IPS DF 19.7 (cell line): ENCODE measurements at places on chromosomes 2 and 18.

- DNase-seq: no peak
Observed at GRCh38 chr18:36931106-36931505, 102.2 kb downstream of the KIAA1328 start.

DNA sequence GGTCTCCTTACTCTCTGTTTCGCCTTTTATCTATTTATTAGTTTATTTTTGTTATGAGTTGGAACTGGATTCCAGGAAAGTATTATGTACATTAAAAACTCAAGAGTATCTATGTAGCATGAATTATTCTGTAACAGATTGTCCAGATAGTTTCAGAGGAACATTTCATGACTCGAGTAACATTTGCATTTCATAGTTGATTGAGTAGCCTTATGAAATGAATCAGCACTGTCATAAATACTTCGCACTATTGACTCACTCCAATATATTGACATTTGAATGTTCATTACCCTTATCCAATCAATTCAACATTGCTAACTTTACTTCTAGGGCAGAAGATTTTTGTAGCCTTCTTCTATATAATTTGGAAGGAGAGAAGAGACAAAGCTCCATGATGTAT is 11.3 kb upstream of the VRK2 start:
- DNase-seq: no peak

GRCh38 chr2:141508086-141508752 is 622.6 kb downstream of the LRP1B start:
- DNase-seq: no peak

- no peak for DNase-seq
Observed at GRCh38 chr2:168663993-168664392, 138.4 kb upstream of the NOSTRIN start.

- no peak for DNase-seq
Observed at GRCh38 chr2:235582729-235583128, 88.9 kb downstream of the AGAP1 start.

GRCh38 chr2:54586494-54586893 is 130.4 kb downstream of the SPTBN1 start:
- no peak for DNase-seq

DNA sequence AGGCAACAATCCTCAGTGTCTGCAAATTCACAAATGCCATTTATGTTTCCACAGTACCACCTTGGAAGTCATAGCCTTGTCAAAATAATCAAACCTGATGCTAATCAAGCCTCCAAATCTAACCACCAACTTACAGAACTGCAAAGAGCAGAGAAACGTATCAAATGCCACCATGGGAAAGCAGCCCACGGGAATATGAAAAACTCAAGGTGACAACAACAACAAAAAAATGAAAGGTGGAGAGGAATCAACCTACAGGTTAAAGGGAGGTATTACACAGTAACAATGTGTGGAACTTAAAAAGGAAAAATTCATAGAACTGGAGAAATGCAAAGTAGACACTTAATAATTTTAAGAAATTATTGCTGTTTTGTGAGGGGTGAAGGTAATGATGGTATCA is 46.7 kb downstream of the CD226 start:
- no peak for DNase-seq

DNA sequence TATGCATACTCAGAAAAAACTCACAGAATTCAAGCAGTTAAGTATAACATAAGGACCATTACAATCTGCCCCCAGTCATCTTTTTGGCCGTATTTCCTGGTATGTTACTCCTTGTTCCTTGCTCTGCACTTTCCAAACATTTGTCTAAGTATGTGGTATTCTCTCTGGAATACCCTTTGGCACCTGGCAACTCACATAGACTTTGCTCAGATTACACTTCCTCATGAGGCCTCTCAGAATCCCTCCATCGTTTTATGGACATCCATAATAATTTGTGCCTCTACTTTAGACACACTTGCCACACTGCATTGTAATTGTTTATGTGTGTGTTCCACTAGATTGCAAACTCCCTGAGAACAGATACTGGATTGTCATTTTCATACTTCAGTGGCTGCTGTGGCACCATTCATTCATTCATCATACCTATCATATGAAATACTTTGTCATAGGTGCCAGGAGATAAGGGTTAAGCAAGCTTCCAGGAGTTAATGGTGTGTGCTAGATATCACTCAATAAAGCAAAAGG is 84.0 kb downstream of the HIBCH start:
- DNase-seq: no peak

DNA sequence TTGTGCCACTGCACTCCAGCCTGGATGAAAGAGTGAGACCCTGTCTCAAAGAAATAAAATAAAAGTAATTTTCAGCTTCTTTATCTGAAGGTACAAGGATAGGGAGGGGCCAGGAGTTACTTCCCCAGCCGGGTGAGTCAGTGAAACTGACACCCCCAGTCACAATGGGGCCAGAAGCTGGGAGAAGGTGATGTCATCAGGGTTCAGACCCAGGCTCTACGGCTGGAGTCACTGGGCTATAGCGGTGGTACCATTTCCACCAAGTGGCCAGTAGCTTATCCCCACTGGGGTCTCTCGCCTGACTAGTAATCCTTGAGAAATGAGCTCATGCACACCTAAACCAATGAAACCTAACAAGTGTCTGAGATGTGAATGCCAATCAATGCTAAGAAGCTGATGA is 107.9 kb downstream of the ALPK2 start:
- no peak for DNase-seq

- DNase-seq: no peak
Observed at GRCh38 chr18:26992926-26993325, 127.4 kb upstream of the AQP4 start.

DNA sequence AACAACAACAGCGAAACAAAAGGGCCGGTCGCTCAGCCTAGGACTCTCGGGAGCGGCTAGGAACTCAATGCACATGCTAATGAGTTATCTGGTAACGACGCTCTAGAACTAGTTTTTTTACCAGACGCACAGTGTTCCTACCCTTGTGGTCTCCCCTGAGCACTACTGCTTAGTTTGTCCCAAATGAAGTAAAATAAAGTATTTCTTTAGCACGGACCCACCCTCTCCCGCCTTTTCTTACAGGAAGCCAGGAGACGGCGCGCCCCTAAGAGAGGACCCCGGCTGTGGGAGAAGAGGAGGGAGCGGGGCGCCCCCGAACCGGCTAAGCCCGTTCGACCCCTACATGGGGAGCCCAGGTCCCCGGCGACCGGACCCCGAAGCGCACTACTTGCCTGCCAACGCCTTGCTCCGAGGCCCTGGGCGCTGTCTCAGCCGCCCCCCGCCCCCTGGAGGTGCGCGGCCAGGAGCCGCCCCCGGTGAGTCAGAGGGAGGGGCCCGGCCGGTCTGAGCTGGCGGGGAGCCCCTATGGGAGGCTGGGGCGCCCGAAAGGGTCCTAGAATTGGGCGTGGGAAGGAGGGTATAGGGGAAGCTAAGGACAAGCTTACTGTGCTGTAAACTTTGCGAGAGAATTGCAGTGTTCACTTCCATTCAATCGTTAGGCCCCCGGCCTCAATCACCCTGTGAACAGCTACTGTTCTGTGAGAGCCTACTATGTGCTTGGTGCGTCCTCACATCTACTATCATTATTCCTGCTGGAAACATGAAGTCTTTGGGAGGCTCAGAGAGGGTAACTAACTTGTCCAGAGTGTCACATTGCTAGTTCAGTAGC is 3.6 kb upstream of the CAPG start:
- no peak for DNase-seq

GRCh38 chr18:26003356-26003755 is 87.1 kb downstream of the SS18 start:
- DNase-seq: no peak

DNA sequence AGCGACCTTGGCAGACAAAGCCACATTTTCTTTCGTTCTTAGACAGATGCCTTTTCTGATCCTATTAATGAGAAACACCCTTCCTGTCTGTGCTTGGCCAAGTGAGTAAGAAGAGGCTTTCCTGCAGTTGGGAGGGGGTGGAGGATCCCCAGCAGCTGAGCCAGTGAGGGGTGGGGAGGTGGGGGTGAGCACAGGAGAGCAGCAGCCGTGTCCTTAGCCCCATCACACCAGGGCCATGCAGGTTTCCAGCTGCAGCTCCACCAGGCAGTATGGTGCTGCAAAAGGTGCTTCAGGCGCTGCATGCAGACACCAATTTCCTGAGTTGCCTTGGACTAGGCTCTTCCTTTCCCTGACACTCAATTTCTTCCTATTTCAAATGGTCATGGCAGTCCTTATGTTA is 123.3 kb upstream of the SIX2 start:
- DNase-seq: no peak

- no peak for DNase-seq
Observed at GRCh38 chr18:5746844-5747243, 148.5 kb downstream of the TMEM200C start.

DNA sequence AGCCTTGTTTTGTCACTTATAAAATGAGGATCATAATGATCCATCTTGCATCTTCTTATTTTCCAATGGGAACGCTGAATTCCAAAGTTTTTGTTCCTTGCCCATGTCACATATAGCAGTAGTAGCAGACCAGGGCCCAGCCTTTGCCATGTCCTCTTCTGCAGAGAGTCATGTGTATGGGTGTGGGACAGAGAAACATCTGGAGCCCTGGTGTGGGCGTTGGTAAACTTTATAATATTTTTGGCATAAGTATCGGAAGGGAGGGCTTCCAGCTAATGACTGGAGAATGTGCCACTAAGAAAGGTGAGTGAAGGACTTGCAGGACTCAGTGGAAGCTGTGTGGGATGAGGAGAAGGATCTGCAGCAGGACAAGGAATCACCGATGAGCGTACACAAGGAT is 157.2 kb downstream of the NCKAP5 start:
- DNase-seq: no peak

DNA sequence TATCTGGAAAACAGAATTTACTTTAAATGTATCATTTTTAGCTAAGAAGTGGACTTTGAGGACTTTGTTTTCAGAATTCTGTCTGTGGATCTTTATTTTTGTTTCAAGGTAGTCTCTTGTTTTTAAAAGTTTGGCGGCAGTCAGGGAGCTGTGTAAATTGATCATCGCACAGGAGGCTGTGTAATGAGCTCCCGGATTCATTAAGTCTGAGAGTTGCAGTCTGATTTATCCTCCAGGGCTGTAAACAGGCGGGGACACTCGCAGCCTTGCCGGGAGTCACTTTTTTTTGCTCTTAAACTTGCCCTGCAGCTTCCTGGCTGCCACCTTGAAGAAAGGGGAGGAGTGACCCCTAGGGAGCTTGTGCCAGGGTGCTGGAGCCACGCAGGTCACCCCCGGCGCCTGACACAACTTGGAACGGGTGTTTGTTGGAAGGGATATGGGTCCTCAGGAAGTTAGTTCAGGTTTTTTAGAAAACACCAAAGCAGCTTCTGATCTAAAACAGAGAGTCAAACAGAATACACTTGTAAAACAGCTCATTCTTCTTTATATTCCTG is 76.2 kb downstream of the DCDC2C start:
- no peak for DNase-seq

- DNase-seq: no peak
Observed at GRCh38 chr18:35107216-35107615, 66.0 kb downstream of the MAPRE2 start.

GRCh38 chr2:214328941-214329340 is 81.9 kb upstream of the VWC2L start:
- DNase-seq: no peak

GRCh38 chr18:79388043-79388442 is 7.7 kb upstream of the NFATC1 start:
- DNase-seq: no peak

GRCh38 chr2:120568975-120569268 is 166.7 kb upstream of the GLI2 start:
- DNase-seq: no peak

DNA sequence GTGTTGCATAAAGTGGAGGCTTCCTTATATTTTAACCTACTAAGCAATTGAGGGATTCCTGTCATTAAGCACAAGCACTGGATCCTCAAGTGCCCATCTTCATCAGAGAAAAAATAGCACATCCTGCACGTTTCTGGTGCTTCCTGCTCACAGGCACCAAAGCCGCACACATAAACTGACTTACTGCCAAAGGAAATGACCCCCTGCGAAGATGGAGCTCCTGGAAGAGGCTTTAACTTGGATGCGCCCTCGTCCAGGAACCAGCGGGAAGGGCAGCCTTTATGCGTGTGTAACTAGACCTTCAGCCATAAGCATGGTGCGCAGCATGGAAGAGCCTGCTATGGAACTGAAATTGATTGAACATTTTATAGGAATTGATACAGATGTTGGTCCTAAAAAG is 188.7 kb downstream of the FTCDNL1 start:
- DNase-seq: no peak
